ENCODE measurements at places on chromosomes 5 and 9.
A peak's percentile ranks its signal among the peaks of the same experiment; 100 is the strongest.

DNA sequence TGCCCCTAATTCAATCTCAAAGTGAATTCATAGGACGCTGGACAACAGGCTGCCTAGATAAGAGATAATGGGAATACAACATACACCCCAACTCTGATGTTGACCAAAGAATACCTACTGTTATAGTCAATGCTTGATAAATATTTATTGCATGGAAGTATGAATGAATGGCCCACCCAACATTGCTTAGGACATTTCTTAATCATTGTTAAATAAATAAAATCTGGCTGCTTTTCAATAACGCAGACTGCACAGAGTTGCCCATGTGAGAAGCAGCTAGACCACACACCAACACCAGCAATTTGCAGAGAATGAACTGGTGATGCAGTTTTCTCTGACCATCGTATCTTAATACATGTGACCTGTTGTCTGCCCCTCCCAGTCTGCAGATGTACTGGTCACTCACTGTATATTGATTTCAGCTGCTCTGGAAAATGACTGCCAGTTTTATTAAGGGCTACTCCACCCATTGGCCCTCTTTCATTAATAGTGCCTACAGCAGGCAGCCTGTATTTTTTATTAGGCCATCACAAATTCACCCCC, 236.2 kb upstream of the WWC1 start:
- no peak for DNase-seq

- no peak for DNase-seq
These were observed 23.4 kb downstream of the RANBP17 start for GRCh38 chr5:170885256-170885655.

DNA sequence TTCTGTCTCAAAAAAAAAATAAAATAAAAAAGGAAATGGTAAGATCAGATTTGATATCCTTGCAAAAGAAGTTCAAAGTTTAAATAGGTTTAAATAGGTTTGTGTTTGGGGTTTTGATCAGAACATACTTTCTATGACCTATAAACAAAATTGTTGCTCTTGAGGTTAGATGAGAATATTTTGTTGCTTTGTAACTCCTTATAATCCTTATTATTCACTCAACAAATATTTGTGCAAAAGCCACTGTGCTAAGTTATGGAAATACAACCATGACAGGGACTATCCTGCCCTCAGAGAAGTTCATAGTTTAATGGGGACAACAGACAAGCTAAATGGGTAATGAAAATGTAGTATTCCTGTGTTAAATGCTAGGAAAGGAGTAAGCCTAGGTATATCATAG, 71.5 kb downstream of the INVS start:
- no peak for DNase-seq

DNA sequence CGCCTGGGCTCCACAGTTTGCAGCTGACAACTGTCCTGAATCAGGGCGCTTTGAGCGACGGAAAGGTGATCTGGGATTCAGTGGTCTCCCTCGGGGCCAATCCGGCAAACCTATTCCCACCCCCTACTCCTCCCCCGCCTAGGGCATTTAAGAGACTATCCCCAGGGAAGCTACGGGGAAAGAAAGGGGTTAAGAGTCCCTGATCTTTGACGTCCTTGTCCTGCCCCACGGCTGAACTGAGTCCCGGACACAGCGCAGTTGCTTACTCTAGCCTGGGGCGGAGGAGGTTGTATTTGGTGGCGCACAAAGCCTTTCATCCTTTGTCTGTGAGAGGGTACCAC, 3.4 kb downstream of the RORB start:
- DNase-seq, result no peak

- no peak for DNase-seq
These were observed 21.1 kb downstream of the GEMIN5 start for GRCh38 chr5:154916874-154917273.

DNA sequence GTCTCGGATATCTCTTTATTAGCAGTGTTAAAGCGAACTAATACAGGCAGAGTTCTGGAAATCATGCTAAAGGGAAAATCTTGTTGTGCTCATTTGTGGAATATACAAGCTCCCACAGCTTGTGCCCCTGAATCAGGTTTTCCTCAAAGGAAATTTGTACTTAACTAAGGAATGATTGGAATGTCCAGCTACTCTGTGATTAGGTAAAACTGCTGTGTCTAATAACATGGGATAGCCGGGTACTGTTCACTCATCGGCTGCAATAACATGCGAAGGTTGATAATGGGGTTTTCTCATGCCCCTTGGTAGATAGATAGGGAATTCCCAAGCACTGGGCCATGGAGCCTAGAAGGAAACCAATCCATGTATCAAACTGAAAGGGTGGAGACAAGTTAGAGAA, 306.7 kb downstream of the NR2F1-AS1 start:
- DNase-seq, result no peak

GRCh38 chr5:138663009-138663408, 87.8 kb upstream of the HSPA9 start:
- no peak for DNase-seq

DNA sequence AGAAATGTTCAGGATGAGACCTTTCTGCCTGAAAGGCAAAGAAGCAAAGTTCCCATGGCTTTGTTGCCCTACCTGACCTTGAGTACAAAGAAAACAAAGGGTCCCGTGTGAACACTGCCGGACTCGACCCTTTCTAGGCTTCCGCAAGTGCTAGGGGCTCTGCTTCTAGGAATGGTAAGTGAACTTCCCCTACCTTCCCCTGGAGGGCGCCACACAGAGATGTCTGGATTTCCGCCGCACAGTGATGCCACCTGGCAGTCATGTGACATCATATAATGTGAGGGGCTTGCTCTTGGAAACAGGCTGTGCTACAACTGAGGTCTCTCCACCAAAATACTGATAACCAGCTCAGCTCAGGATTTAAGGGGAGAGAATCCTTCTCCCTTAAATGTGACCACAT, 56.6 kb downstream of the HSD17B3 start:
- DNase-seq, result no peak

- DNase-seq, result no peak
These were observed 17.2 kb downstream of the TENT4A start for GRCh38 chr5:6730407-6730806.

DNA sequence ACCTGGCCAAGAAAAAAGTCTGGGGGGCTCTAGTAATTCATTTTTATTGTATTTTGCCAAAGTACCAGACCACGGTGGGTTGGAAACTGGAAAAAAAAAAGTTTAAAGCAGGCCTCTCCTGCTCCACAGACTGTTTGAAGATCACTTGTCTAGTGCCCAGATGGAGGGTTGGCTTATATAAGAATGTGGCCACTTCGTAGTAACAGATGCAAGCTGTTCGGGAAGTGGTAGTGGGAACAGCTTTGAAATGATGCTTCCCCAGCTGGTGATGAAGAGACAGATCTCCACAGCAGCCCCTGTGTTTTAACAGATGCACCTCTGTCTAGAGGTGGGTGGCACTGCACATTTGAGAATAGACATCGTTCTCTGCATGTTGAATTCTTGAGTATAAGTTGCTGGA, 54.3 kb upstream of the DMRT3 start:
- DNase-seq, result no peak

DNA sequence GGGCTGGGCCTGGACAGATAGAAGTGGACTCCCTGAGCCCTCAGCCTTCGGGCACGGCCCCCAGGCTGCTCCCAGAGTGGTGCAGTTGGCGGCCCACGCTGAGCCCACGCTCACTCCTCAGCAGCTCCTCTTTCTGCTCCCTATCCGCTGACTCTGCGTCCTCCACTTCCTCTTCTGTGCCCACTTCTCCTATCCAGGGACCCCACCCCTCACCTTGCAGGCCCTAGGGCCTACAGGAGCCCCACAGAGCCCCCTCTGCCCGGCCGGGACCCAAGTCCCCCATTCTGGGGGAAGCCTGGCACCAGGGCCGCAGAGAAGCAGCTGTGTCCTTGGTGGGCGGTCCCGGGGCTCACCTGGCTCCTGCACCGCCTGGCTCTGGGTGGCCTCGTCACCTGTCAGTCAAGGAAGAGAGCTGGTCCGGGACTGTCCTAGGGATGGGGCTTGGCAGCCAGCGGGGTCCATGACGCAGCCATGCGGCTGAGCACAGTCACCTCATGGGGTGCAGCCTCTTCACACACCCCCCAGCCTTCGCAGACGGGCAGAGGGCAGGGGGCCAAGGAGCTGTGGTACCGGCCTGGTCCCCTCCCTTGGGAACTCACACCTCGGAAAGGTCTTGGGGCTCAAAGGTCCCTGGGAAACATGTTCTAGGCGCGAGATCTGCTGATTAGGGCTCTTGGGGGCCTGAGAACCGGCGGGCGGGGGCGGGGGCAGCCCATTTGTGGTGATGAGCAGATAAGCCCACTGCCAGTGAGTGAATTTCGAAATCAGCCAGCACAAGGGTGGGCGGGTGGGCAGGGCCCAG, 5.4 kb upstream of the NRARP start:
- DNase-seq, result peak; percentile 88

GRCh38 chr9:134670042-134670525, 28.5 kb downstream of the COL5A1 start:
- no peak for DNase-seq

DNA sequence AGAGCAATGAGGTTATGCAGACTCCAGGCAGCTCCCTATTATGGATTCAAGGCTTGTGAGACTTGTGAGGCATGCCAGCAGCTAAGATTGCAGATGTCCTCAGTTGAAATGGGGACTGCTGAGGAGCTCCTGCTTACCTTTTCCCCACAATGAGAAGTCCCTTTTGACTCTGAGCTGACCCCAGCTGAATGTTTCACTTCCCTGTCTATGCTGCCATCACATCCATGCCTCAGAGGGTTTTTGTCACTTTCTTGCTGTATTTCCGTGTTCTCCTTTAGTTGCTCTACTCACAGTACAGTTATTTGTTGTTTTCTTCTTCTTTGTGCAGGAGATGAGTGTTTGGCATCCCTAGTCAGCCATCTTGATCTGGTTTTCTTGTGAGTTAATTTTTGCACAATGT, 18.8 kb upstream of the OR2S2 start:
- no peak for DNase-seq
